B cell (primary cell): ENCODE measurements at places on chromosomes 1 and 21.
A peak's percentile ranks its signal among the peaks of the same experiment; 100 is the strongest.

GRCh38 chr1:203636291-203636690 is 9.7 kb downstream of the ATP2B4 start:
- DNase-seq, result no peak

DNA sequence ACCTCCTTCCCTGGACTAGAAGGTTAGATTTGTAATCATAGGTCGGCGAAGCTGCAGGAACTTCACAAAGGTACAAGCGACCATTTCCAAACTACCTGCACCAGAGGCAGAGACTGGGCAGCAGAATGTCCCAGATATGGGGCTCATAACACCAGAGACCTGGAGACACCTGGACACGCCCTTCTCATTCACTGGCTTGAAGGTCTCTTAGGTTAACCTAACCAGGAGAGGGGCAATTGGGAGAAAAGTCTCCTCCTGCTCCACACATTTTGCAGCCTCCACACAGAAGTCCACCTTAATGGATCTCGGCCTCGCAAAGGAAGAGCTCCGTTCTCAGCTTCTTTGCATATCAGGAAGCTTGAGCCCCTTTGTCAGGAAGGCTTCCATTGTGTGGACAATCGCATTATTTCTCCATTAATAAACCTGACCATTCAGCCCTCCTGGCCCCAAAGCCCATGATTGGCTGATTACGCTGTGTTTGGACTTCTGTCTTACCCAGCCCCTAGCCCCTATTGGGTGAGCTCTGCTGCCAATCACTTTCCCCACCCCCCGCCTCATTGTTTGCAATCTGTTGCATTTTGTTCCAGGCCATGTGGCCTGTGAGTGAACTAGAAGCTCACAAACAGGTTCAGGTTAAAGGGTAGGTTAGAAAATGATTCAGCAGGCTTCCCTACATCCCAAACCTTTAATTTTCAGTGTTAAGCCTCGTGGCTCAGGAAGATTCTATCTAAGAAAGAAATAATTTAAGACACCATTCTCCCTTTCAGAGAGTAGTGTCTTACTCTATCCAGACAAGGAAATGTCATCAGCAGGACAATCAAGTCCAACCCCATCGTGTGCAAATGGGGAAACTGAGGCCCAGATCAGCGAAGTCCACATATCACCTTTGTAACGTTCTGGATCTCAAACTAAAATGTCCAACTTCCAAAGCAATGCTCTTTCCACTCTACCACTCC is 2.8 kb downstream of the MYCL start:
- no peak for DNase-seq

DNA sequence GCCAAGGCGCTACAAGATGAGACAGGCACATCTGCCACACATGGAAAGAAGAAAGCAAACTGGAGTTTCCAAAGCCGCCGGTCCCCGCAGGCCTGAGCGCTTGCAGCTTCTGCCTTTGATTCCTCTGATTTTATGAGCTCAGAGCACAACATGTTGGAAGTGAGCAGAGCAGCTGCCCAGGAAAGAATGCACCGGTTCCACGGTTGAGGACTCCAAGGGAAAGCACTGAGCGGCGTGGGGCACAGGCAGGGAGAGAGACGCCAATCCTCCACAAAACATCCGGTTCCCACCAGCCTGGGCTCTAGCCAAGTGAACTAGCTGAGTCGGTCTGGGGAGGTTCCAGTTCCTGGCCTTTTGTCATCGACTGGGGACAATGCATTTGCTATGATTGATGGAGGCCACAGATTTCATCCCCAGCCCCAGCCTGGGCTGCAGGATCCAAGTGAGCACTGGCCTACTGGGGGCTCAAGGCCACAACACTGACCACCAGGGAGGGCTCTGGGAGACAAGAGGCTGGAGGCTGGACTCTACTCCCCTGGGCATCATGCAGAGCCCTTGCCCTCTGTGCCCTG is 253.1 kb upstream of the IRF2BP2 start:
- DNase-seq, result no peak

GRCh38 chr1:197590687-197591086 is 184.6 kb downstream of the DENND1B start:
- no peak for DNase-seq

- DNase-seq, result peak; percentile 54
These were observed 16.7 kb downstream of the CNR2 start for GRCh38 chr1:23896491-23896890.

- DNase-seq, result no peak
These were observed 736.7 kb upstream of the PTBP2 start for GRCh38 chr1:95984798-95985374.

GRCh38 chr1:54298284-54299033 is 98.5 kb downstream of the MRPL37 start:
- DNase-seq, result no peak

GRCh38 chr21:37751268-37751975 is 164.8 kb downstream of the KCNJ6 start:
- DNase-seq, result no peak

GRCh38 chr1:73106931-73107330 is 824.6 kb upstream of the NEGR1 start:
- DNase-seq, result no peak

- no peak for DNase-seq
These were observed 175.0 kb downstream of the SMYD3 start for GRCh38 chr1:246332078-246332477.

DNA sequence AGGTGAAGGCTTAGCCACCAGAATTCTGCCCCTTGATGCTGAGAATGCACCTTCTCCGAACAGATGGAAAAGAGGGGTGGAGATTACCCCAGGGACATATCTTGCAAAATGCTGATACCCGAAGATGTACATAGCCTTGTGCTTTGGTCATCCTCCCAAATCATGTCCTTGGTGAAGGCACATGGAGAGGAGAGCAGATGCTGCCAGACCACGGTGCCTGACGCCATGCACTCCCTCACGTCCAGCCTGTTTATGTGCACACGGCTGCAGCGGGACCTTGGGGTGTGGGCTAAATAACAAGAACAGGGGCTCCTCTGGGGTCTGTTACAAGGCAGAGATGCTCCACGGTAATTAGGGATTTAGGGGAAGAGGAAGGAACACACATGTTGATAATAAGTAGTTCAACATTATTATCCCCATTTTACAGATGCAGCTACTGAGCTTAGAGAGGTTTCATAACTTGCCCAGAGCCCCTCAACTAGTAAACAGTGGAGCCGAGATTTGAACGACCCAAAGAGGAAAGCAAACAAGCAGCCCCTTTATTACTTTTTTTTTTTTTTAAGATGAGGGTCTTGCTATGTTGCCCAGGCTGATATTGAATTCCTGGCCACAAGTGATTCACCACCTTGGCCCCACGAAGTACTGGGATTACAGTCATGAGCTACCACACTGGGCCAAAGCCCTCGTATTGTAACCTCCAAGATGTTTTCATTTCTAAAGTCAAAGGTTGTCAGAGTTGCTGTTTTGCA is 12.9 kb downstream of the EPHX1 start:
- DNase-seq, result no peak
